ENCODE measurements at places on chromosomes 12 and 14.
A peak's percentile ranks its signal among the peaks of the same experiment; 100 is the strongest.

DNA sequence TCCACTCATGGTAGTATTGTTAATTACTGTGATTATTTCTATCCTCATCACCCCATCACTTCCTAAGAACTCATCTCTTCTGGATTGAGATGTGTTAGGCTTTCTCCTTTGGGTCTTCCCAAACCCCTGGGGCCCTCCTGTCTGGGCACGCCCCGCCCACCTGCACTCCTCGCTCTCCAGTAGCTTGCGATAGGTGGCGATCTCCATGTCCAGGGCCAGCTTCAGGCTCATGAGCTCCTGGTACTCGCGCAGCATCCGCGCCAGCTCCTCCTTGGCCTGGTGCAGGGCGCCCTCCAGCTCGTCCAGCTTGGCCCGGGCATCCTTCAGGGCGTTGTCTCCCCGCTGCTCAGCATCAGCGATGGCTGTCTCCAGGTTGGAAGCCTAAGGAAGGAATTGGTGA, 6.8 kb downstream of the KRT71 start:
- H3K36me3 ChIP-seq = no peaks in the 10 kb centered on the region
- peak; percentile 37 for DNase-seq
- H3K27me3 ChIP-seq = no peaks in the 10 kb centered on the region
- no peak overlapping the region for H3K27ac ChIP-seq
- H3K4me1 ChIP-seq = no peaks in the 10 kb centered on the region

- no peaks in the 10 kb centered on the region for H3K36me3 ChIP-seq
- no peaks in the 10 kb centered on the region for H3K4me1 ChIP-seq
- H3K27ac ChIP-seq = no peak overlapping the region
Observed at GRCh38 chr14:55724736-55725135, 144.7 kb downstream of the KTN1 start.

GRCh38 chr12:124864326-124864752, 675 bp upstream of the SCARB1 start:
- H3K4me3 ChIP-seq = peak overlapping the region; percentile 57
- no peak for DNase-seq
- H3K4me1 ChIP-seq = peaks cover 31% of the 10 kb centered on the region
- peak overlapping the region; percentile 42 for H3K27ac ChIP-seq
- H3K36me3 ChIP-seq = peaks cover 6% of the 10 kb centered on the region
- H3K27me3 ChIP-seq = peaks cover 5% of the 10 kb centered on the region

GRCh38 chr12:33614630-33615029, 175.0 kb upstream of the SYT10 start:
- DNase-seq = no peak
- H3K4me1 ChIP-seq = no peaks in the 10 kb centered on the region
- no peak overlapping the region for H3K27ac ChIP-seq
- H3K4me3 ChIP-seq = no peak overlapping the region
- H3K36me3 ChIP-seq = peaks cover 32% of the 10 kb centered on the region

DNA sequence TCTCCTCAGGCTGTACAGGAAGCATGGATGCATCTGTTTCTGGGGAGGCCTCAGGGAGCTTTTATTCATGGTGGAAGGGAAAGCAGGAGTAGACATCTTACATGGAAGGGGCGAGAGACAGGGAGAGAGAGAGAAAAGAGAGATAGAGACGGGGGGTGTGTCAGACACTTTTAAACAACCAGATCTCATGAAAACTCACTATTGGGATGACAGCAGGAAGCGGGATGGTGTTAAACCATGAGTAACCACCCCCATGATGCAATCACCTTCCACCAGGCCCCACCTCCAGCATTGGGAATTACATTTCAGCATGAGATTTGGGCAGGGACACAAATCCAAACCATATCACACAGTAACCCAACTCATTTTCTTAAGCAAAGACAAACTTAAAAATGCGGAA, 110.0 kb upstream of the EEA1 start:
- no peaks in the 10 kb centered on the region for H3K36me3 ChIP-seq
- H3K27me3 ChIP-seq = no peaks in the 10 kb centered on the region
- peaks cover 8% of the 10 kb centered on the region for H3K4me1 ChIP-seq
- no peak overlapping the region for H3K27ac ChIP-seq

DNA sequence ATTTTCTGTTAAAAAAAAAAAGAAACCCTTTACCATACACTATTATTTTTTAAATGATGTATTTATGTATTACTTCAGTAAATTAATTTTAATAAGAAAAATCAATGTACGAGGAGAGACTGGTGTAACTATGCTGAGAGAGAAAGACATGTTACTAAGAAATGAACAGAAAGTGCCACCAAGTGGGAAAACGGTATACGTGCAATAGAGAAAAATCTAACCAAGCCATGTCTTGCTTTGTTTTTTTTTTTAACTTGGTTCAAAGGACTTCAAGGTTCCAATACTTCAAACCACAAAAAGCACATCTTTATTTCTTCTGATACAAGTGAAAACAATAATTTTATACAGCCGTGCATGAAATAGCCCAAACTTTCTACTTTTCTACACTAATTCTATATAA, 22.9 kb downstream of the NDUFA12 start:
- peaks cover 10% of the 10 kb centered on the region for H3K4me1 ChIP-seq
- H3K4me3 ChIP-seq = no peak overlapping the region
- no peak overlapping the region for H3K27ac ChIP-seq
- H3K27me3 ChIP-seq = no peaks in the 10 kb centered on the region
- no peaks in the 10 kb centered on the region for H3K36me3 ChIP-seq
- no peak for DNase-seq

DNA sequence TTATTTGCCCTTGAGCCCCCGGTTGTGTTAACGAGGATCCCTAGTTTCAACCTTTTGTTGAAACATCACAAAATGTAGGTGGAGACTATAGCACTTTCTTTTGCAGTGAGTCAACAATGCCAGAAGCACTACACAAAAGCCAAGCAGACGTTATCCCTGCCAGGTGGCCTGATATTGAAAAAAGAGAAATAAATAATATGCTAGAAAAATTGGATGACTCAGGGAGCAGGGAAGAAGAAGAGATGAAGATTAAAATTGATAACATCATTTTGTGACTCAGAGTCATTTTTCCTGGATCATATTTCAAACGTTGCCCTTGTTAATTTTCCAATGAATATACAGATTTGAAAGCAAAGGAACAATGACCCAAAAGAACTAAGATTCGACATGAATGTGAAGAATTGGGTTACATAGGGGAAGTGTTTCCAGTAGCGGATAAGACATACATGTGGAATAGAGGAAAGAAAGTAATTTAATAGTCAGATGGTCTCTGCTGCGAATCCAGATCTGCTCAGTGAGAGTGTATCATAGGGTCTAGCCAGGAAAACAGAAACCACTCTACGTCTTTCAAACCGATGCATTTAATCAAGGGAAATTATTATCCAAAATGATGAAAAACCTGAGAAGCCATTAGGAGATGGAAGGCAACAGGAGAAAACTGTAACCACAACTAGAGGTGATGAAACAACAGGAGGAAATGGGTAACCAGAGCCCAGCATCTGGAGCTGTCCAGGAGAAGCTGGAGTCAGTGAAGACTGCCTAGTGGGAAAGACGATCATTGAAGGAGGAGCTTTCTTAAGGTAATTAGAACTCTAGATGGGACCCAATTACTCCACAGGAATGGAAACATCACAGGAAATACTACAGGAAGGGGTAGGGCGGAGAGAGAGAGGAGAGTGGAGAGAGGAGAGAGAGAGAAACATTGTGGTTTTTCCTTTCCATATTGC, 57.9 kb downstream of the RERG start:
- no peak overlapping the region for H3K4me3 ChIP-seq
- no peak for DNase-seq
- H3K4me1 ChIP-seq = peaks cover 15% of the 10 kb centered on the region
- H3K27ac ChIP-seq = no peak overlapping the region
- no peaks in the 10 kb centered on the region for H3K27me3 ChIP-seq
- H3K36me3 ChIP-seq = no peaks in the 10 kb centered on the region

DNA sequence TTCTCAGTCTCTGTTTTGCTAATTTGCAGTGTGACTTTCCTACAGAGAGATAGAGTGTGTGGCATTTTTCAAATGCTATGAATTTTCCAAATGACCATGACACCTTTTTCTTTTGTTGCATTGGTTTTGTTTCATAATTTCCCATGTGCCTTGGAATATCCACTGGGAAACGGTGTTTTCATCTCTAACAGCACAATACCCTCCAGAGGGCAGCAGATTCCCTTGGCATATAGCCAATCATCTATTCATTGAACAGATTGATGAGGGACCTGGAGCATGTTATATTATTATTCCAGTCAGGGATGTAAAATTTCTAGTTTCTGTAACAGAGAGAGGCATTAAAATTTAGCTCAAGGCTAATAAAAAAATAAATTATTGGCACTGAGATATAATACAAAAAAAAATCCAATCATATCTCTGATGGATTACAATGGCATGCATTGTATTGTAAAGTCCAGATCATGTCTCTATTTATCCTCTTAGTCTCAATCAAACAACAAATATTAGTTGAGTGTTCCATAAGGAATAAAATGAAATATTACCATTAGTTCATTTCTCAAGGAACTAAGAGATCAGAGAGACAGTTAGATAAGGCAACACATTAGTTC, 29.6 kb upstream of the NTN4 start:
- DNase-seq = no peak
- no peaks in the 10 kb centered on the region for H3K27me3 ChIP-seq
- no peak overlapping the region for H3K4me3 ChIP-seq
- peaks cover 3% of the 10 kb centered on the region for H3K4me1 ChIP-seq
- no peaks in the 10 kb centered on the region for H3K36me3 ChIP-seq

DNA sequence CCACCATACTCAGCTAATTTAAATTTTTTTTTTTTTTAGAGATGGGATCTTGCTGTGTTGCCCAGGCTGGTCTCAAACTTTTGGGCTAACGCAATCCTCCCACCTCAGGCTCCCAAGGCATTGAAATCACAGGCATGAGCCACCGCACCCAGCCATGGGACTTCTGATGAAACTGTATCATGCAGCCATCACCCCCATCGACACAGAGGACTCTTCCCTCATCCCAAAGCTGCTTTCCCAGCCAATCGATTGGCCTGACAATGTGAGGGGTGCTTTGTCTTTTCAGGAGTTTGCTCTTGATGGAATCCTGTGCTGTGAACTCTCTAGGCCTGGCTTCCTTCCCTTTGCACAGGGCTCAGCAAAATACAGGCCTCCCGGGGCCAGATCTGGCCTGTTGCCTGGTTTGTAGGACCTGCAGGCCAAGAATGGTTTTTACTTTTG, 59.6 kb upstream of the NCOR2 start:
- DNase-seq = no peak
- H3K4me3 ChIP-seq = no peak overlapping the region
- no peaks in the 10 kb centered on the region for H3K27me3 ChIP-seq
- H3K27ac ChIP-seq = no peak overlapping the region
- H3K36me3 ChIP-seq = no peaks in the 10 kb centered on the region

DNA sequence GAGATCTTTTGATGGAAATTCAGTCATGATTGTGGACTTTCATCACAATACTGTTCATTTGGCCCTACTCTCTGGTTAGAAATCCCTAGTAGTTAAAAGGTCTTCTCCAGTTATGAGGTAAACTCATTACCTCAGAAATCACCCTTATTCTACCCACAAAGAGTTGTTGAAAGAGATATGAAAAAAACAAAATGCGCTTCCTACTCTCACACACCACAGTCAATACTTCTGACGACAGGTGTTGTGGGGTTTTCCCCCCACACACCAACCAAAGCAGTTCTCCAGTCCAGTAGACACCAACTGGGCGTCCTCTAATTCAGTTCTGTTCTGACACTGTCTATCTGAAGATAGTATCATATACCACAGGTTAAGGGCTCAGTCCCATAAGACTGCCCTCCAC, 54.9 kb downstream of the TRMT5 start:
- no peak overlapping the region for H3K27ac ChIP-seq
- H3K36me3 ChIP-seq = no peaks in the 10 kb centered on the region
- H3K4me1 ChIP-seq = no peaks in the 10 kb centered on the region
- no peaks in the 10 kb centered on the region for H3K27me3 ChIP-seq

DNA sequence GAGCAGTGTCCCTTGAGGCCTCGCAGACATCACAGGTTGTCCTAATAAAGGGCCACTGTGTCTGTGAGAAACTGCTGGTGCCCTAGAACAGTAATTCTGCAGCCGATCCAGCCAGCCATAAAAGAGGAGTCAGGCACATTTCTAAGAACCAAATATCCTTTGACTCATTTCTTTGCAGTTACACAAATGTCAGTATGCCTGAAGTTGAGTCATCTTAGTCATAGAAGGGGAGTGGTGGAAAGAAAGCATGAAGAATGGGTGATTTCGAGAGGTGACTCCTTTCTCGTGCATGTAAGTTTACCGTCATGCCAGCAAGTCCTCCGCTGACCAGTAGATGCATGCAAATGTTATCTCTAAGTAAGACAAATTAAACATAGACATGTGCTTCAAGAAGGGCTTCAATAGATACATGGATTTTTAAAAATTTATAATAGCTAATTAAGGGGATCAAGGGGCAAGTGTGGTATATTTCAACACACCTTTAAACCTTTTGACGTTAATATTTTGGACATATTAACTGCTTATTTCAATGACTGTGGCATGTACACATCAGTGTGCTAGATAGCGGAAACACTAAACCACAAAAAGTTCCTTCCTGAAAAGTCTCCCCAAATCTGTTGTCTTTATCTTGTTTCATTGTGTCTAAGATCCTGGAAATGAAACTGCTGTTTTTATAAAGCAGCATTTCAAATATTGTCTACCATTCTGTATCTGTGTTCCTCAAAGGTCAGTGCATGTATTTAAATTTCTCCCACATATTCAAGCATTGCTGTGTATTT, 497.4 kb downstream of the NPAS3 start:
- no peak overlapping the region for H3K27ac ChIP-seq
- no peak for DNase-seq
- no peaks in the 10 kb centered on the region for H3K4me1 ChIP-seq
- H3K36me3 ChIP-seq = no peaks in the 10 kb centered on the region
- no peaks in the 10 kb centered on the region for H3K27me3 ChIP-seq
- no peak overlapping the region for H3K4me3 ChIP-seq

DNA sequence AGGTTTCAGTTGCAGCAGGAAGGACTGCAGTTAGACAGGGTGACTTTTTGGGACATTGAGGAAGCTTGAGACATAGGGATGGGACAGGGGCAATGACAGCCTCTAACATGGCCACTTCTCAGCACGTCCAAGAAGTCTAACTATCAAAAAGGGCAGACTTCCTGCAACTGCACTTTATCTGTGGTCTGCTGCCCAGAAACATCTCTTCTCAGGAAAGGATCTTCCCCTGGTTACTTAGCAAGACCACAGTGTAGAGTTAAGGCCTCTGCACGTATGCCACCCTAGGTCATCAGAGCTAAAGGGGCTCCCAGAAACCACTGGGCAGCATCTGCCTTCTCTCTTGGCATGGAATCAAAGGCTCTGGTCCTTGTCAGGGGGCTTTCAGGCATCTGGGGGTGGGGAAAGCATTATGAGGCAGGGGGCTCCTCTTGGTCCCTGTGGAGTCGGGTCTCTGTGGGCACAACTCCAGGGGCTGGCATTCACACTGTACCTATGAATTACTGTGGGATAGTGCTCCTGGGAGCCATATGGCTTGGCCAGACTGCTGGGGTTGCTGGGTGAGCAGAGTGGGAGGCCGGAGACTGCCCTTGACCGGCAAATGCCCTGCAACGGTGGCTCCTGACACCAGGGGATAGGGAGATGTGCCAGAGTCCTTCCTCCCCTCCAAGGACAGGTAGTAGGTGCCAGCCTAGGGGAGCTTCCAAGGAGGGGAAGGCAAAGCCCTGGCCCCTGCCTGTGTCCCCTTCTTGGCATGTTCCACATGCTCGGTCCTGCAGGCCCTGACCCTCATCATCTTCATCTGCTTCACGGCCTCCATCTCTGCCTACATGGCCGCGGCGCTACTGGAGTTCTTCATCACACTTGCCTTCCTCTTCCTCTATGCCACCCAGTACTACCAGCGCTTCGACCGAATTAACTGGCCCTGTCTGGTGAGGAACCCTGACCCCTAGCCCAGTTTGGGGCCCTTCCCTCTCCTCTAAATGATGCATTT, 1.0 kb downstream of the CMTM5 start:
- H3K4me1 ChIP-seq = peaks cover 11% of the 10 kb centered on the region
- no peaks in the 10 kb centered on the region for H3K36me3 ChIP-seq
- no peak for DNase-seq
- no peak overlapping the region for H3K27ac ChIP-seq
- peaks cover 57% of the 10 kb centered on the region for H3K27me3 ChIP-seq

Data from WTC11 (cell line).